ENCODE measurements at places on chromosomes 3 and 15.

- no peak for DNase-seq
Observed at GRCh38 chr15:43941555-43941954, 114.8 kb downstream of the WDR76 start.

DNA sequence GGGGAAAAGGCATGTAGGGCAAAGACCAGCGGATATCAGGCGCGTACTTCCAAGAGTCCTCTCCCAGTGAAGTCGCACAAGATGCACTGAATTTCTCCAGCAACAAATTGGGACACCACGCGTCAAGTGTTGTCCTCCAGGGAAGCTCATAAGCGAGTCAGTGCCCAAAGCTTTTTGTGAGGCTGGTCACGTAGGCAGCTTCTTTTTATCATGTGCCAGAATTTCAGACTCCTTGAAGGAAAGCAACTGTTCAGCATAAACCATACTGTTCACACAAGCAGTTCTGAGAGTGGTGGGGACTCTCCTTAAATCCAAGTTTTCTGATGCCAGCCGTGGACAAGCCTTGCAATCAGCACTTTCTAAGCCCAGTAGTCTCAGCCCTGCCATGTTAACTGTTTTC lies 10.1 kb upstream of the FSTL1 start:
- DNase-seq: no peak

- DNase-seq: no peak
Observed at GRCh38 chr3:60391292-60391691, 860.0 kb downstream of the FHIT start.

GRCh38 chr15:68691705-68692104 lies 112.9 kb downstream of the CORO2B start:
- DNase-seq: no peak

DNA sequence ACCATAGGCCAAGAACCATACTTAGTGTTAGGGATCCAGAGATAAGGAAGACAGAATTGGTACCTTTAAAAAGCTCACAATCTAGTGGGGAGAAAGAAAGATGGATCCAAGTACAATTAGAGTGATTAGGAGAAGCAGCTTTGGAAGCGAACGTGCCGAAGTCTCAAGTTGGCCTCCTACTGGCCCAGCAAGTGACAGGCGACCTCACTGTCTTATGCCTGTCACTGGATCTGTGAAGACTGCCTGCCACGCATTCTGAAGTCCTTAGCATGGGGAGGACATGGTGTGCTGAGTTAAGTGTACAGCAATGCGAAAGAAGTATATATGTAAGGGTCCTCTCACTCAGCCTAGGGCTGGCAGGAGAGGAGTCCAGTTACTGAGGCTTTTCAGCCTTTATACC lies 141.0 kb downstream of the GABRB3 start:
- DNase-seq: no peak

DNA sequence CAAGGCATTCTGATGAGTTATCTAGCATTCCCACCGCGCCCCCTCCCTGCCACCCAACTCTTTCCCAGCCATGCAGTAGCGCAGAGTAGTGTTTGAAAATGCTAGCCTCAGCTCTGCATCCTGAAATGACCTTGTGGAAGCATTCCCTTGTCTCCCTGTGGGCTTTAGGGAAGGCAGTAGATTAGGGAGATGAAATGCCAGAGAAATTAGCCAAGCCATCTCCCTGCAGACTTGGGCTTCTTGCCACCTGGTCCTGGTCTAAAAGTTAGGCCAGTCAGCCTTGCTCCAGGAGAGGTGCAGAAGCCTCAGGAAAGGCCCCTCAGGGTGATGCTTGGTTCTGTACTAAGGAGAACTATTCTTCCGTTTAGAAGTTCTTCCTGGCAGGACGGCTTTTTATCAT lies 231.2 kb downstream of the CACNA2D3 start:
- no peak for DNase-seq

- no peak for DNase-seq
Observed at GRCh38 chr3:100024520-100025303, 89.6 kb downstream of the FILIP1L start.

- DNase-seq: no peak
Observed at GRCh38 chr3:14935592-14936345, 11.6 kb upstream of the NR2C2 start.

- DNase-seq: no peak
Observed at GRCh38 chr3:9384141-9384828, 13.1 kb upstream of the SETD5 start.

GRCh38 chr3:179150610-179151009 lies 2.5 kb downstream of the PIK3CA start:
- DNase-seq: no peak

DNA sequence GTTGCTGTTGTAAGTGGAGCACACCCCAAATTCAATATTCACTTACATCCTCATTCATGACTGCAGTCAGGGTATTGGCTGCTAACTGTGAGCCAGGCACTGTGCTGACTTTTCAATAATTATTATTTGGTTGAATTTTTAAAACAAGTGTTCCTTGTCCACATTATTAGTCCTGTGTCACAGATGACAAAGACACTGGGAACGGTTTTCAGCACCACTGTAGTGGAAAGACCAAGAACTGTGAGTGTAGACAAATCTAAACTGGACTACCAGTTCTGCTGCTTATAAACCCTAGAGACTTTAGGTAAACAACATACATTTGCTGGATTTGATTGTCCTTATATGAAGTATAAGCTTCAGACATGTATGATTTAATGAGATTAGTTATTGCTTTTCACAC lies 197.7 kb upstream of the ROBO2 start:
- no peak for DNase-seq

DNA sequence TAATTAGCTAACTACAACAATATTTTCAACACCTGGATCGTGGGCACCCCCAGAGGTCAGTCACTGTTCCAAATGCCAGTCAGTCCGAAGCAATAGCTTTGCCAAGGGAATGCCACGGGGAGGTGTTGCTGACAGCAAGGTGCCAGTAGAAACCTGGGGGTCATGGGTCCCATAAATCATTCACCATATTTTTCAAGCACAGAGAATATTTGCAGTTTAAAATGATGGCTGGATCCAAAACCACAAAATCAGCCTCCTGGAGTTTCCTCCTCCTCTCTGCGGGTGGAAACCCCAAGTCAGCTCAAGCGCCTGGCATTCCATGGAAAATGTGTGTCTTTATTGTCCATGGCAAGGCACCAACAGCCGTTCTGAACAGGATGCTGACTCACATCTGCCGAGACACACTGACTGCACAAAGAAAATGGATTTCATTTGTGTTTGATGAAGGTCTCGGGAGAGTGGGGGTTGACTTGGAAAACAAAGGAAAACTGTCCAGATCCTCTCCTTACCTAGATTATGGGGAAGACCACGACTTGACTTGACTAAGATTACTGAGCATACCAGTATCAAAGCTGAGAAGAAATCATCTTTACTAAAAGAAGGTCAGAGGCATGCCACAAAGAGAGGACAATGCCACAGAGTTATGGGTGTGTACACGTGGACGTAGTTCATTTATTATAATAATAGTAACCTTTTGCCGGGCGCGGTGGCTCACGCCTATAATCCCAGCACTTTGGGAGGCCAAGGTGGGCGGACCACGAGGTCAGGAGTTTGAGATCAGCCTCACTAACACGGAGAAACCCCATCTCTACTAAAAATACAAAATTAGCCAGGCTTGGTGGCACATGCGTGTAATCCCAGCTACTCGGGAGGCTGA lies 26.4 kb downstream of the ANXA2 start:
- no peak for DNase-seq

GRCh38 chr15:95968856-95969255 lies 361.6 kb upstream of the NR2F2 start:
- no peak for DNase-seq

DNA sequence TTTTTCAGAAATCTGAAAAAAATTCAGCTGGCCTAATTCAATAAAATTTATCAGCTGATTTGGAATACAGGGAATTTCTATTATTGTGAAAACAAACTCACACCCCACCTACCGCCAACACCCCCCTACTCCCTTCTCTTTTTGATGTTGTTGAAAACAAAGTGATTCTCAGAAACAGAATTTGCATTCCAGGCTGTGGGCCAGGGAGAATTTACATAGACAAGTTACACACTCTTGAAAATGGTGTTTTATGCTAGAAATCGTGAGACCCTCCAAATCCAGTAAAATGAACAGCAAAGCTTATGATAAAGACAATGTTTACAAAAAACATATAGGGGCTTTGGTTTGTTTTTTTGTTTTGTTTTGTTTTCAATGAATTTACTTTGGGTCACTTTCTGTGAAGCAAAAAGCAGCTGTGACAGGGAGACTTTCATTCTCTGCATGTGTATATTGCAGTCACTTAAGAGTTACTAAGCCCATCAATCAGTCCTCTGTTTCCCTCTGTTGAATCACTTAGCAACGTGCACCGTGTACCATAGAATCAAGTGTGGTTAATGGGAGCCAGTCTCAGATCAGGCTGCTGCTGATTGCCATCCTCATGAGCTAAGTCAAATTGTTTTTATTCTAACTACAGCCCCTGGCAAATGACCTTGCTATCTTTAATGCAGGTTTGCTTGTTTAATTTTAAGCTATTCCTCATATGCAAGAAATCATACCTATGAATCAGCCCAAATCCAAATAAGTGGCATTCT lies 159.8 kb downstream of the ALCAM start:
- no peak for DNase-seq

DNA sequence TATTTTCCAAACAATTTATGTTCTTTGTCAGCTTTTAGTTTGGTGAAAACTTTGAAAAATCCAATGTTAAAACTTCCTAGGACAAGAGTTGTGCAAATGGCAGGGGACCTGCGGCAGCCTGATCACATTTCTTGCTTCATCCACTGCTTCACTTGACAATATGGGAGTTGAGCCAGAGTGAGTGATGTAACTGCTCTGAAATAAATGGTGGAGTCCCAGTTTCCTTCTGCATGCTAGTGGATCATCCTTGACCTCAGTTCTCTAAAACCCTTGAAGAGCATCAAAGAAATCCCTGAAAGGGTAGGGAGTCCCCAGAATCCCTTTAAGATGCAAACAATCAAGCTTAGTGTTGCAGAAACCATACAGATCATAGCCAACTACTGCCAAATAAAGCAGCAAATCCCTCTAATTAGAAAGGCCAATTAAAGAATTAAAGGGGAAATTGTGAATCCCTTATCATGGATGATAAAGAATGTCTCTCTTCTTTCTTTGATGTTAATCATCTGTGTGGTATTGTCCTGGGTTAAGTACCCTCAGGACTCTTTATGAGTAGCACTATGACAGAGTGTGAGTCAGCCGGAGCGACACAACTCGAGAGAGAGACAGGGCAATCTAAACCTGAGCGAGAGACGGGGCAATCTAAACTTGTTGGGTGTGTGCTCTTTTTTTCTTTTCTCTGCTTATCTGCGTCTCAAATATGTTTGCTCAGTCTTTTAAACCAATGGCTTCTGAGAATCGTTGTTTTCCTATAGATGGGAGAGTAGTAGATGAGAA lies 41.8 kb upstream of the GAP43 start:
- DNase-seq: no peak

DNA sequence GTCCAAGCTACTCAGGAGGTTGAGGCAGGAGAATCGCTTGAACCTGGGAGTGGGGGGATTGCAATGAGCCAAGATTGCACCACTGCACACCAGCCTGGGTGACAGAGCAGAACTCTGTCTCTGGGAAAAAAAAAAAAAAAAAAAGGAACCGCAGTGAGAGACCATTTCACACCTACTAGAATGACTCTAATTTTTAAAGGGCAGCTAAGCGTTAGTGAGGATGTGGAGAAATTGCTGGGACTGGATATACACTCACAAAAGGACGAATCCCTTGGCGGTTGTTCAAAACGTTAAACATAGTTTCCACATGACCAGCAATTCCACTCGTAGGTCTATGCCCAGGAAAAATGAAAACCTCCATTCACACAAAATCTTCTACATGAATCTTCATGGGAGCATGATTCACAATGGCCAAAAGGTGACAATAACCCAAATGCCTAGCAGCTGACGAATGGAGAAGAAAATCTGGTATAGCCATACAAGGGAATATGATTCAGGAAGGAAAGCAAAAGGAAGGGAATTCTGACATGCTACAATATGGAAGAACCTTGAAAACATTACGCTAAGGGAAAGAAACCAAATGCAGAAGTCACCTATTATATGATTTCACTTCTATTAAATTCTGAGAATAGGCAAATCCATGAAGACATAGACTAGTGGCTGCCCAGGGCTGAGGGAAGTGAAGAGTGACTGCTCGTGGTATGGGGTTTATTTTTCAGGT lies 127.0 kb downstream of the CHSY1 start:
- no peak for DNase-seq

DNA sequence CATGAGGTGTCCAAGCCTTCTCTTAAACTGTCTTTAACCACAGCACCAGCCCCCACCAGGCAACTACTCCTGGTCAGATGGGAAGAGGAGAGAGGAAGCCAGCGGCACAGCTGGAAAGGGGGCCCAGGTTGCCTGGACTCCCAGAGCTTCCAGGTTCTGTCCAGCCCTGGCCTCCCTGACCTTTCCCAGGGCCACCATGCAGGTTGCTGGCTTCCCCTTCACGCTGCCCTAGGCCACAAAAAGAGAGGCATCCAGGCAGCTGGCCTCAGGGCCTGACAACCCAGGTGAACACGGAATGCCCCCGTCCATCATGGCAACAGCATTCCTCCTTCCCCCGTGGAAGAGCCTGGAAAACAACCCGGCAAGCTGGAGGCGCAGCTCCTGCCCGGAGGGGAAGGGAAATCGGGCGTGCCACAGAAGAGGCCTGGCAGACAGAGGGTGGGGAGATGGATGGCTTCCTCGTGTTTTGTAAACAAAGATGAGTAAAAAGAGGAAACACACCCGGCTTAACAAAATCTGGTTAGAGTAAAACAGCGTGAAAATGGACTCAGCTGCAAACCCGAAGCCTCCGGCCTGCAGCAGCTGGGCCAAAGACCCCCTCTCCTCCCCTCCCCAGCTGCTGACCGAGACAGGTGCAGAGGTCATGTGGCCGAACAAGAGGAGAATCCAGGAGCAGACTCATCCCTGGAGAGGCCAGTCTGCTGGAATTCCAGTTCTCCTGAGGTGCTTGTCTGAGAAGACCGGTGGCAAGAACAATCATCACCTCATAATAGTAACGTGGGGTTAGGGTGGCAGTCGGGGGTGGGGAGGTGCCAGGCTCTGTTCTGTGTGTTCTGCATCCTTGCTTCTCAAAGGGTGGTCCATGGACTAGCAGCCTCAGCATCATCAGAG lies 15.5 kb downstream of the BMF start:
- DNase-seq: no peak

DNA sequence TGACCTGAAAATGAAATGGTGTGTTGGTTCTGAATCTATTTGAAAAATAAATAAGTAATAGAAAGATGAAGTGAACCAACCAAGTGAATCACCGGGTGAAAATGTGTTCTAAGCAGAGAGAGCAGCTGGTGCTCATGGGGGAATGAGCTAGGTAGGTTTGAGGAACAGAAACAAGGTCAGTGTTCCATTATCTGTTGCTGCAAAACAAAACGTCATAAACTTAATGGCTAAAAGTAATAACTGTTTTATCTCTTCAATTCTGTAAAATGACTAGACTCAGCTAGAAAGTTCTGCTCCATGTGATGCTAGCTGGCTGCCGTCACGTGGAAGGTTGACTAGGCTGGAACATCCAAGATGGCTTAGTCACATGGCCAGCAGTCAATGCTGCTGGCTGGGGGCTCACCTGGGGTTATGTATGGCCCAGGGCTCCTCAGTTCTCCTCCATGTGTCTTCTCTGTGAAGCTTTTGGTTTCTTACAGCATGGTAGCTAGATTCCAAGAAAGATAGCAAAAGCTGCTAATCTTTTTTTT lies 13.3 kb upstream of the SH3BP5 start:
- DNase-seq: no peak

- DNase-seq: no peak
Observed at GRCh38 chr3:18113417-18113816, 311.7 kb downstream of the SATB1 start.

Data from central memory CD8-positive, alpha-beta T cell (primary cell).